Fibroblast of pulmonary artery (primary cell): ENCODE measurements at places on chromosomes 2 and 18.
A peak's percentile ranks its signal among the peaks of the same experiment; 100 is the strongest.

- DNase-seq, result no peak
These were observed 23.3 kb downstream of the SLC14A2 start for GRCh38 chr18:45638544-45638943.

DNA sequence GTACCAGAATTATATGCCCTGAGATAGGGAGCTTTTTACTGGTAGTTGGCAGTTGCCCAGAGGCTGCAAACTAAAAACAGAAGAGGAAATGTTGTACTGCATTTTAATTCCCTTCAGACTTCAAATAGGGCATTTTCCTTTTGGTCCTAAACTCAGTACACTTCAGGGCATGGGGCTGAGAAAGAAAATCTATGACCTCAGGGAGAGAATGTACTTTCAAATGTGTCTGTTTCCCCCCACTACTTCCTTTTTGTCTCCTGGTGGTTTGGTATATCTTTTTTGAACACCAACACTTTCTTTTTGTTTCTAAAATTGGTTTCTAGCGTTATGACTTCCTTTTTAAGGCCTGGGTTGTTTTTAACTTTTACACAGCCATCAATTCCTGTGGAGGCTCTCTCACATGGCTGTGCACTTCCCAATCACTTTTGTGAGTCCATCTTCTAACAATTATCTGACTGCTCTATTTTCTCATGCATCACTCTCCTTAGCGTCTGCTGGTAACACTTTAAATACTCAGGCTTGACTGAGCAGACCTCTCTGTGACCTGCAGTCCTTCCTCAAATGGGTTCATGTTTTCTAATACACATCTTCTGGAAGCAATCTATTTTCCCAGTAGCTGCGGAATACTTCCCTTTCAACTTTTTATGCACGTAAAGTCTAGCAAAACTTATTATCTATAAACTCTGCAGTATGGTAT is 596.0 kb downstream of the LRP1B start:
- DNase-seq, result no peak

- no peak for DNase-seq
These were observed 70.2 kb upstream of the ID2 start for GRCh38 chr2:8611700-8612099.

GRCh38 chr18:12293831-12294230 is 14.2 kb upstream of the TUBB6 start:
- no peak for DNase-seq

GRCh38 chr18:2009942-2010697 is 561.2 kb downstream of the METTL4 start:
- peak; percentile 2 for DNase-seq

DNA sequence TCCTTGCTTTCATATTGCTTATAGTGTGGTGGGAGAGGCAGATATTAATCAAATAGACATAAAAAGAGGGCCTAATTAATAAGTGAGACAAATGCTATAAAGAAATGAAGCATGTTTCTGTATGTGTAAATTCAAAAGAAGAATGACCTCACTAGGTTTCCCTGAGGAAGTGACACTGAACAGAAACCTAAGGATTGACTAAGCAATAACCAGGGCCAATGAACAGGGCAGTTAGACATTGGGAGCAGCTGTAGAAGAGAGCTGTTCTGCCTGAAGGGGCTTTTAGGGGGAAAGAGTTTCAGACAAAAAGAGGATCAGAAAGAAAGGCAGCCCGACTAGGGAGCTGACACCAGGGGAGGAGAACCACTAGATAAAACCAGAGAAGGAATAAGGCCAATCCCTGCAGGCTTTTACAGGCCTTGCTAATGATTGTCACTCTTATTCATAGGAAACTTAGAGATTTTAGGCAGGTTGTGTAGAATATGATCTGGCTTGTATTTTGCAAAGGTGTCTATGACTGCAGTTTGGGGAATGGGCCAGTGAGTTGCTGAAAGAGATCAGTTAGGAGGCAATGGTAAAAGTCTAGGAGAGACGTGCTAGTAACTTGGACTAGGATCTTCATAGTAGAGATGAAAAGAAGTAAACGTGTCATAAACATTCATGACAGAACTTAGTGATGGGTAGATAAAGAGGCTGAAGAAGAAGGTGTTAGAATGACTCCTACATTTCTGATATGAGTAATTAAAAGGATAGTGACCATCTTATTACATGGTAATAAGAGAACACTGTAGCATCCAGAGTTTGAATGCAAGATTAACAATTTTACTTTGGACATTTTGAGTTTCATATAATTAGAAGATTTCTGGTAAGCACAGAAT is 26.8 kb upstream of the NABP1 start:
- DNase-seq, result peak; percentile 29

- DNase-seq, result peak; percentile 52
These were observed 939 bp downstream of the DOCK10 start for GRCh38 chr2:225041207-225041850.

DNA sequence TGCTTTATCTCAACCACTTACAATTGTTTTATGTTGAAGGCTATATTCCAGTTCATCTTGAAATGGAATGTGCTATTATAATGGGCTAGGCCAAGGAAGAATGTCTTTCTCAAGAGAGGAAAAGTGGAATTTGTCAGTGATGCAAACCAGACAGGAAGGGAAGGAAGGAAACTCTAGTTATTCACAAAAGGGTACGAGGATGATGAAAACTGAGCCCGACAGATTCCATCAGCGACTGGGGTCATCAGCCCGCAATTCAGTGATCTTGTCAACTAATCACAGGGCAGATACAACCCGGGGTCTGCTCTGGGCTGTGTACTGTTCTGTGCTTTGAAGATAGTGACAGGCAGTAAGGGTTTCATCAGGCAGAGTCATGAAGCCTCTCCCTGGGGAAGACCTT is 23.4 kb upstream of the LYPD6 start:
- DNase-seq, result no peak

- no peak for DNase-seq
These were observed 18.9 kb downstream of the KRTCAP3 start for GRCh38 chr2:27461118-27461517.

DNA sequence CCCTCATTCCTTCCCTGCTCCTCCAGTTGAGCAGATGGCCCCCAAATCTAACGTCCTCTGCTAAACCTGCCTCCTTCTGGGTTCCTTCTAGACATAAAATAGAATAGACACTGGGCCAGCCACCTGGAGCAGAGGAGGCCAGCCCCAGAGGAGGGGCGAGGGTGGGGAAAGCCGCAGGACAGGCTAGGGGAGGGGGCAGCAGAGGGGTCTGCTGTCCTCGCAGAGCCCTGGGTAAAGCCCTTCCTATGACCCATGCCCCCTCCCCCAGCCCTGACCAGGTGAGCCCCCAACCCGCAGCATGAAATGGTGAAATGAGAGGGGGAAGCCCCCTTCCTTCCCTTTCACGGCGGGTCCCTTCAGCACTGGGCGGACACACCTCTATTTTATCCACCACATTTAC is 7.8 kb downstream of the MFSD2B start:
- no peak for DNase-seq

DNA sequence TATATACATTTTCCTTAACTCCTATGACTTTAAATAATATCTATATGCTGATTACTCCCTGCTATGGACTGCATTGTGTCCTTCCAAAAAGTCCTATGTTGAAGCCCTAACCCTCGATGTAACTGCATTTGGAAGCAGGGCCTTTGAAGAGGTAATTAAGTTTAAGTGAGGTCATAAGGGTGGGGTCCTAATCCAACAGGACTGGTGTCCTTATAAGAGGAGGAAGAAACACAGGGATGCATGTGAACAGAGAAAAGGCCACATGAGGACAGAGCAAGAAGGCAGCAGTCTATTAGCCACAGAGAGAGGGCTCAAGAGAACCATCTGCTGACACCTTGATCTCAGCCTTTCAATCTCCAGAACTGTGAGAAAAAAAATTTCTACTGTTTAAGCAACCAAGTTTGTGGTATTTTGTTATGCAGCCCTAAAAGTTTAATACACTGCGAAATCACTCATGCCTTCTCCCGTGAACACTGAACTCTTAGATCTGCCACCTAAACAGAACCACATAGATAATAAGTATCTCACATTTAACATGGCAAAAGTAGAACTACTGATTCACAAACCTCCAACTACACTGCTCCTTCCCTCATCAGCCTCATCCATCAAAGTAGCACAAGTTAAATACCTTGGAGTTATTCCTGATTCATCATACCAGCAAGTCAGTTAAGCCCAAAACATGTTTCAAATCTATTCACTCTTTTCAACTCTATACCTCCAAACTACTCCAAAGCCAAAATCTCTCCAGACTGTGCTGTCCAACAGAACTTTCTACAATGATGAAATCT is 65.4 kb downstream of the HIBCH start:
- no peak for DNase-seq

GRCh38 chr18:44602845-44603244 is 77.8 kb upstream of the SETBP1 start:
- DNase-seq, result no peak

DNA sequence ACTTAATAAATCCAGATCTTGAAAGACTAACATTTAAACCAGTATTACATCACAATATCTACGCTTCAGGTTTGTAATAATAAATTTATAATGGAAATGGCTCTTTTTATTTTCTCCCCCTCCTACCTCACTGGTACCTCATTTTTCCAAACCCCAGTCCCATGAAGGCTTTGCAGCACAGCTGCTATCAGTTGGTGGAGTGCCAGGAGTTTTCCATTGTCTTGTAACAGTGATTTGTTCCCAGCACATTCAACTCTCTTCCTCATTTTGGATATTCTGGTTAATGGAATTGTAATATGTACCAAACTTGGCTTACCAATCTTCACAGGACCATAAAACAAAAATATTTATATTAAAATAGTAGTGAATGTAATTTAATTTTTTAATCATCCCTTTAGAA is 91.2 kb downstream of the VRK2 start:
- peak; percentile 69 for DNase-seq

DNA sequence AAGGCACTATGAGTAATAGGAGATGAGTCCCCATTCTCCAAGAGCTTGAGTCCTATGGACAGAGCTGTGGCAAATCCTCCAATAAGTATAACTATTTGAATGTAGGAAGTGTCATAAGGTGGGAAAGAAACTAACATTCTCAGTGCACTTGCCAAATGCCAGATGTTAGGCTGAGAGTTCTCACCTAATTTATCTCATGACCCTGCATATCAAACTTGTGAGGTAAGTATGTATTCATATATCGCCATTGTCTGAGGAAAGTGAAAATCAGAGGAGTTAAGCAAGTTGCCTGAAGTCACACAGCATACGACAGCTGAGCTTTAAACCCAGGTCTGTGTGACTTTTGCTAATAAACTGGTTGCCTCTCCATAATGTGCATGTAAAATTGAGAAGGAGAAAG is 169.5 kb downstream of the TTC32 start:
- no peak for DNase-seq

- DNase-seq, result no peak
These were observed 372.4 kb upstream of the SLC8A1 start for GRCh38 chr2:40824278-40824677.

GRCh38 chr18:5639131-5639530 is 95.3 kb upstream of the EPB41L3 start:
- DNase-seq, result no peak

DNA sequence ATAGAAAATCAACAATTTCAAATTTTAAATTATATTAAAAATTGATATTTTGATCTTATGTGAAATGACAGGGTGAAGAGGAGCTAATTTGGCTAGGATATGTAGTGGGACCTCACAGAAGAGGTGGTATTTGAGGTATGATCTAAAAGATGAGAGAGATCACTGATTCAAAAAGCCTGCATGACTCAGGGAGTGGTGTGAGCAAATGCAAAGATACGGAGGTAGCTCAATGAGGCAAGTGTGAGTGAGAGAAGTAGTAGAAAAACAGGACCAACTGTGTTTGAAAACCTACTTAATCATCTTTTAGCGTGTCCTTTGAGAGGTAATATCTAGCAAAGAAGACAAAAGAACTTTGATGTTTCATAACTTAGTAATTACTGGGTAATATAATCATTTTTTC is 557.5 kb downstream of the DSC3 start:
- DNase-seq, result no peak

GRCh38 chr2:152638056-152638455 is 79.2 kb downstream of the PRPF40A start:
- DNase-seq, result no peak

DNA sequence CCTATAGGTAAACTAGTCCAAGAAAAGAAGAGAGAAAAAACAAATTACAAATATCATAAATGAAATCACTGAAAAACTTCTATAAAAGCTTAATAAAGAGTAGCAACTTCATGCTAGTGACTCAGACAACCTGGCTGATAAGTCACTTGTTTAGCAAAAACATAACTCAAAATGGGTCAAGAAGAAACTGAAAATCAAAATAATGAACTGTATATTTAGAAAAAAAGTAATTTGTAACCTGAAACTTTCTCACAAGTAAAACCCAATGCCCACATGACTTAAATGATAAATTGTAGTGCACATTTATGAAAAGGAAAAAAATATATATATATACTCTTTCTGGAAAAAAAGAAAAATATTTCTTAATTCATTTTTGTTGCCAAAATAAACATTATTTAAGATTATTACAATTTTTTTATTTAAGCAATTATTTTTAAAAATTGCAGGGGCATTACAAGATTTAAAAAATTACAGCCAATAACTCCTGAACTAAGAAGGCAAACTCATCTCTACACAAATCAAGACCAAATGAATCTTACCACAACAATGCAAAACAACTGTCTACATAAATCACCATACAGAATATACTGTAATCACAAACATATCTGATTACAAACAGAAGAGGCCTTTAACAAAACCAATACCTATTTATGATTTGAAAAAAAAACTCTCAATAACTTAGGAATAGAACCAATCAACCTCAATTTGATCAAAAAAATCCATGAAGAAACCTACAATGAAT is 406.3 kb downstream of the CDH7 start:
- no peak for DNase-seq

DNA sequence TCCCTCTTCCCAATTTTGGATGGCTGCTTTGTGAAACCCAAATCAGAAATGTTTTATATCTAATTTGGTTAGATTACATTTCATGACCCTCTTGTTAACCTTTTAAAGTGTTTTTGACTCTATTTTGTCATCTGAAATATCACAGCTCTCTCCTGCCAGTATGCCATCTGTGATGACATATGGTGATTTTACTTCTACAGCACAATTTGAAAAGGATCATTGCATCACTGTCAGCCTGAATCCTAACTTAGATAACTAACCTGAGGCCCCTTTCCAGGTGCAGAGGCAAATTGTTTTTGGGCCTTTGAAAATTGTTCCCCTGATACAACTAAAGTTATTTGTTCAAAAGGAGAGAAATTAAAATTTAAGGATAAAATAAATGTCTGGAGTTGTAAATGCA is 1023.4 kb upstream of the LRRTM1 start:
- no peak for DNase-seq

DNA sequence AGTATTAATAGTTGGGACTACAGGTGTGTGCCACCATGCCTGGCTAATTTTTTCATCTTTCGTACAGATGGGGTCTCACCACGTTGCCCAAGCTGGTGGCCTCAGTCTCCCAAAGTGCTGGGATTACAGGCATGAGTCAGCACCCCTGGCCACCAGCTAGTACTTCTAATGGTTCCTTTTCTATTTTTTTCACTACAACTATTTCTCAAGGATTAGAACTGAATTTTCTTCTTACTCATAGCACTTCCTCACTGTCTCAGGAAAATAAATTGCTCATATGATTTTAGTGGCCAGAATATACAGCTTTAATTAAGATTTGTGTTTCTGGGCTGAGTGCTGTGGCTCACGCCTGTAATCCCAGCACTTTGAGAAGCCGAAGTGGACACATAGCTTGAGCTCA is 43.2 kb upstream of the SOS1 start:
- DNase-seq, result no peak

- DNase-seq, result peak; percentile 40
These were observed 301.3 kb downstream of the ZNF407 start for GRCh38 chr18:74898965-74899364.

- DNase-seq, result no peak
These were observed 32.1 kb downstream of the ME2 start for GRCh38 chr18:50911006-50911405.

GRCh38 chr2:47767497-47767844 is 15.5 kb upstream of the MSH6 start:
- no peak for DNase-seq
